Stimulated activated CD8-positive, alpha-beta memory T cell treated with anti-CD3 and anti-CD28 coated beads, Interleukin-4, amount 100 ng/mL, for 48 hours (primary cell): ENCODE measurements at places on chromosomes 16 and 17.

- no peak for DNase-seq
Observed at GRCh38 chr17:73942703-73943415, 260.6 kb upstream of the RPL38 start.

GRCh38 chr17:75147878-75148546 is 6.3 kb downstream of the JPT1 start:
- no peak for DNase-seq

DNA sequence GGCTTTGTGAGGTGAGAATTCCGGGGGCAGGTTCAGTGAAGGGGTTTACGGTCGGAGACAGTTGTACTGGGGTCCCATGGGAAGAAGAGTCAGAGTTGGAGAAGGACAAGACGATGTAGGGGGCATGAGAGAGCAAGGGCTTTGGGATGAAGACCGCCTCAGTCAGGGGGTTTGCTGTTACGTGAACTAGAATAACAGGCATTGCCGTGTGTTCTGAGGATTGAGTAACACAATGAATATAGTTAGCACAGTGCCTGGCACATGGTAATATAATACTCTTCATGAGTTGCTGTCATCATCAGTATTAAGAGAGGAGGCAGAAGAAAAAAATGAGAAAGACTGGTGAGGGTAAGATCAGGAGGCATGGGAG is 577 bp downstream of the ZNF646 start:
- no peak for DNase-seq

DNA sequence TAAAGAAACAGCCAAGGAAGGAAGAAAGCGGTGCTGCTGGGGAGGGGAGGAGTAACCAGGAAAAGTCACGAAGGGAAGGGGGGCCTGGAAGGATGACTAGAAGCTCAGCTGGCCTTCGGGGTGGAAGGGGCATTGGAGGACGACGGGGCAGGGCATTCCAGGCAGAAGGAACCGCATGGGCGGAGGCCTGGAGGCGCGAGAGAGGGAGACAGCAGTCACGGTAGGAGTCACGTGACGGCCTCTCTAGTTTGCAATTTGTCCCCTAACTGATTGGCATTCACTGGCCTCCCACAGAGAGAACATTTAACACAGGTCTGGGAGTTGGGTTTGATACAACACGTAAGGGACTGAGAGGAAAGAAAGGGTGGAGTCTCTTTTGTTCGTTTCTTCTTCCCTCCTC is 63.9 kb downstream of the RTN4RL1 start:
- no peak for DNase-seq

GRCh38 chr16:2432801-2433505 is 3.7 kb downstream of the CCNF start:
- DNase-seq, result no peak

DNA sequence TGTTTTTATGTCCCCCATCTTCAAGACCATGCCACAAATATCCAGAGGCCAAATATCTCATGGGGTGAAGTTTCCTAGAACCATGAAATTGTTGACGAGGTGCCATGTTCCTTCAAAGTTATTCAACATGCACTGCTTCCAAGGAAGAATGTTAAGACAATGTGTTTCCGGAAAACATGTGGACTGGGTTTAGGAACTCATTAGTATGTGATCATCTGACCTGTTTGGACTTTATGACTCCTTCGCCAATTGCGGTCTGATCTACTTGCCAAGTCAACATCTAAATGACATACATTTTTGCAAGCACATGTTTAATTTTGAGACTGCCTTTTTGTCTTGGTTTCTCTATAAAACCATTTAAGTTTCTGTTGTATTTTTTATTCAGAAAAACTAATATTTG is 234.8 kb downstream of the MAF start:
- no peak for DNase-seq

- DNase-seq, result no peak
Observed at GRCh38 chr16:88308441-88309173, 74.2 kb upstream of the ZNF469 start.

GRCh38 chr17:7208754-7209460 is 10.7 kb downstream of the DLG4 start:
- no peak for DNase-seq

GRCh38 chr17:58278661-58279015 is 2.1 kb downstream of the MPO start:
- no peak for DNase-seq

GRCh38 chr17:73030501-73030921 is 62.0 kb downstream of the SLC39A11 start:
- DNase-seq, result no peak

GRCh38 chr17:71725811-71726210 is 395.0 kb upstream of the SOX9 start:
- DNase-seq, result no peak

GRCh38 chr16:71669926-71670536 is 44.0 kb downstream of the MARVELD3 start:
- DNase-seq, result no peak

DNA sequence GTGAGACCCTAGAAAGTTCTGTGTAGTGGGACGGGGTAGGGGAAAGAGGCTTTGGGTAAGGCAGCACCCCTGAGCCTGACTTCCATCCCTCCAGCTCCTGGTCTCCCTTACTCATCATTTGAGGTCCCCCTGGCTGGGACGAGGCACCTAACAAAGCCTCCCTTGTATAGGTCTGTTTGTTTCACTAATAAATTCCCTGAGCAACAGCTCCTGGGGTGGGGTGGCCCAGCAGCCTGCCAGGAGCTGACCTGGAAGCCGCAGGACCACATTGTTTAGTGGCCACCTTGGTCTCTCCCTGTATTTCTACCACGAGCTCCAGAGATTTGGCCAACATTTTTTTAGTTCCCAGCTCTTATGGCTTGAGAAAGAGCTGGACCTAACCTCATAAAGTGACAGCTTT is 7.2 kb downstream of the PRR15L start:
- DNase-seq, result no peak

DNA sequence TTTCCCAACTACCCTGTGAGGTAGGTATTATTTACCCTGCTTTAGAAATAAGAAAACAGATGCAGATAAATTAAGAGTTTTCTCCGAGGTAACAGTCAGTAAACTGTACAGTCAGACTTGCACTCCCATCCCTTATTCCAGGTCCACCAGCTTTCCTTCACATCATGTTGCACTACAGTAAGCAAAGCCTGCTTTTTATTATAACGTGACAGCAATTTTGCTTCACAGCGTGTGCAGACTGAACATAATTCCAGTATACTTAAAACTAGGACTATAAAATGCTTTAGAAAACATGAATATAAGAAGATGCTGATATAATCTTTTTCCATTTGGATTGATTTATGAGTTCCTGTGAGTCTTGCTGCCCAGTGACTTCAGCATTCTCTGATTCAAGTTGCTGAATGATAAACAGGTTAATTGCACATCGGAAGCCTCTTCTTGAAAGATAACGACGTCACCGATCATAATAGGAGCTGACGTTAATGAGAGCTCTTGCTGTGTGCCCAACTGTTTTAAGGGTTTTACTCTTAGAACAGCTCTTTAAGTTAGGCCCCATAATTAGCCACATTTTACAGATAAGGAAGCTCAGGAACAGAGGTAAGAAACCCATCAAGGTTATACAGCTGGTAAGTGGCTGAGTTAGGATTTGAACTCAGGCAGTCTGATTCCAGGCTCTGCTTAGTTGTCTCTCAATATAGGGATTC is 1.4 kb downstream of the LIG3 start:
- no peak for DNase-seq

DNA sequence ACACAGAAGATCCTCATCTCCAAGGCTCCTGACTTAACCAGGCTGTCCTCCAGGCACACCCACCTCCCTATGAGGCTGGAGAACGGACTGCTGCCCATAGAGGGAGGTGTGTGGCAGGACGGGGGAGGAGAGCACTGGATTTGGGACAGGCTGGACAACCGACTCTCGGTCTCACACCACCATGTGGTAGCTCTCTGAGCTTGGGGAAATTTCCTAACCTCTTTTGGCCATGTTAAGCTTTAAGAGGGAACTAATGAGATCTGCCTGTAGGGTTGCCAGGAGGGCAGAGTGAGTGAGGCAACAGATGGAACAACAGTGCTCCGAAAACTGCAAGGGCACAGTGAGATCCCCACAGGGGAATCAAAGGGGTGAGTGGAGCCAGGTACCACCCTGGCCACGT is 32.7 kb downstream of the RHBDL3 start:
- no peak for DNase-seq
